ENCODE measurements at places on chromosomes 1 and 21. TPM values are rescaled to one million over a fixed set of nuclear protein-coding genes. Genes with fewer than 3 reads are reported as not detected.

DNA sequence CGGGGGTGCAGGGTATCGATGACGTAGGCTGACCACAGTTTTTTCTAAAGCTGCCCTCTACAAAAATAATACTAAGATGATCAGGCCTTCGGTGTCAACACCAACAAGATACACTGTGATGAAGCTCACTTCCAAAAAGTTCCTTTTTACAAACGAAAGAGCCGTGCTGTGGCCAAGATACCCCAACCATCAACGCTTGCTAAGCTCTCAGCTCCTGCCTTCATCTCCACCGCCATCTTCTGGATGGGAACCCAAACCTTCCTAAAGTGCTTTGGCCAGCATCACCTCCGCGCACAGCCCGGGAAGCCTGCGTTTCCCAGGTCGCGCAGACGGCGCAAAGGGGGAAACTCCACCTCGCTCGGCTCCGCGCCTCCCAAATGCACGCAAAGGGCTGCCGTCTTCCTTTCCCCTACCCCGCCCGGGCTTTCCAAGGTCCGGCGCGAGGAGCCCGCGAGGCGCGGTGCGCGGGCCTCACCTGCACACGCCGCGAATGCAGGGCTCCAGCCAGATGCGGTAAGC is 541 bp downstream of the USP48 start:
- DNase-seq = peak; percentile 53

DNA sequence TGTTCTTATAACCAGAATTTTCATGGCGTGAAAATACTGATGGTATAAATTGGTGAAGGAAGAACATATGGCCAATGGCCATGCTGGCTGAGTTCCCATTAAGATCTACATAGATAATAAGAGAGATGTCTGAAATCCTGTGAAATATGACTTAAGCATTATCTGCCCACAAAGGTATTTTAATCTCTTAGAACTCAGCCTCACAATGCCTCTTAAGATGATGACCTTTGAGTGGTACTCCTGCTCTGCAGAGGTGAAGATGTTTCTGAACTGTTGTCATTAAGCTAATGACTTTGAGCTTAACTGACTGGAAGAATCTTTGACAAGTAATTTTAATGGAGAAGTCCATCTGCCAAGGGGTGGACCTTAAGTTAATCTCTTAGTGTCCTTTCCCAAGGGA is 148.7 kb downstream of the ZNF326 start:
- DNase-seq = no peak

DNA sequence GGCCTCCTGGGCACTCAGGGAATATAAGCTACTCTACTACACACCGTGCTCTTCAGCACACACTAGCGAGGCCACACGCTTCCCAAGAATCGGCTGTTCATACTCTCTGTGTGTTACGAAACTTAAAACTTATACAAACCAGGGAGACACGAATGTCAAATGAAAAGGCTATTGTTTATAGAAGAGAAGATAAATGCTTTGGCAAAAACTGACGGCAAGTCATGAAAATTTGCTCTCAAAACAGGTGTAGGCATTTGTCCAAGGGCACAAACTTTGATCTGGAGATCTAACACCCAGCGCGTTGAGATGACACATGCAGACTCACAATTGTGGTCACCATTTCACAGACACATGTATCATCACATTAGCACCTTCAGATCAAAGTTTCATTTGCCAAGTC is 46.1 kb downstream of the USP48 start:
- DNase-seq = no peak

DNA sequence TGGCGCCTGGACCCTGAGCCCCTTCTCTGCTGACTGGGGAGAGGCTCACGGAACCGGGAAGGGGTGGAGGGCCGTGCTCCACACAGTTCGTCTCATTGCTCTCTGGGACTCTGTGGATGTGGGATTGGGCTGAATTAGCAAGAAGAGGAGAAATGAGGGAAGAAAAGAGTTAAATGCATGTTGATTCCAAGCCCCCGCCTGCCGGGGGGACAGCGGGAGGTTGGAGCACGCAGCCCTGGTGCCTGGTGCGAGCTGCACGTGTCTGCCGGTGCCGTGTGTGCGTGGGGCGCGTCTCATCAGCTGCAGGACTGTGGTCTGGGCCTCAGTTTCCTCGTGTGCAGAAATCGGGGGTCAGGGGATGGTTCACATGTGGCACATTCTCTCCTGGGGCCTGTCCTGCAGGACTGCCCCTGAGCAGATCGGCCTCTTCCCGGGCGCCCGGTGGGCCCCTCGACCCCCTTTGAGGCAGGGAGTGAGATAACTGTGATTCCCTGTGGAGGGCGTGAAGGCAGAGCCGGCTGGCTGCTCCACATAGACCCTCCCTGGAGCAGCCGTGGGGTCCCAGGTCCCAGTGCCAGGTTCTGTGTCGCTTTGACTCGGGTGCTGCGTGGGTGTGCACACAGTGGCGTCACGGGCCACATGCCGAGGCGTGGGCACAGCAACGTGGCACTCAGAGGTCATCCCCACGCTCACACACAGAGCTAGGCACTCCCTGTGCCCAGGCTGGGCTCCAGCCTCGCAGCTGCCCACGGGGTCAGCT is 11.4 kb downstream of the SAMD11 start:
- DNase-seq = no peak

DNA sequence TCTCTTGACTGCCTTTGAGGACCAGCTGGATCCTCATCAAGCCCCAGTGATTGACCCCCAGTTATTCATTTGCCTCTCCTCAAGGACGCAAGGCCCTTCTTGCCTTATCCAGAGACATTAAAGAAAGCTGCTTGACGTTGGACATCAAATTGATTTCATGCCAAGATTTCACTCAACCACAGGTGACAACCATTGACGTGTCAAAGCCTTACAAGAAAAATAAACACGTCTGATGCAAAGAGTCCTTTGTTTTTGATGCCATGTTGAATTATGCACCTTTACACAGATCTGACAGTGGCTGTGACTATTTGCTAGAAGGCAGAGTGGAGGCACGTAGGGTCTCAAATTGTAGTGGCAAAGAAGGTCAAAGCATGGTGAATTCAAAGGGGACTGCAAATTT is 666.2 kb upstream of the CAMK1G start:
- DNase-seq = no peak

GRCh38 chr21:33852485-33852884 is 63.1 kb downstream of the ATP5PO start:
- DNase-seq = no peak

GRCh38 chr1:219500327-219500897 is 112.5 kb downstream of the ZC3H11B start:
- DNase-seq = no peak

DNA sequence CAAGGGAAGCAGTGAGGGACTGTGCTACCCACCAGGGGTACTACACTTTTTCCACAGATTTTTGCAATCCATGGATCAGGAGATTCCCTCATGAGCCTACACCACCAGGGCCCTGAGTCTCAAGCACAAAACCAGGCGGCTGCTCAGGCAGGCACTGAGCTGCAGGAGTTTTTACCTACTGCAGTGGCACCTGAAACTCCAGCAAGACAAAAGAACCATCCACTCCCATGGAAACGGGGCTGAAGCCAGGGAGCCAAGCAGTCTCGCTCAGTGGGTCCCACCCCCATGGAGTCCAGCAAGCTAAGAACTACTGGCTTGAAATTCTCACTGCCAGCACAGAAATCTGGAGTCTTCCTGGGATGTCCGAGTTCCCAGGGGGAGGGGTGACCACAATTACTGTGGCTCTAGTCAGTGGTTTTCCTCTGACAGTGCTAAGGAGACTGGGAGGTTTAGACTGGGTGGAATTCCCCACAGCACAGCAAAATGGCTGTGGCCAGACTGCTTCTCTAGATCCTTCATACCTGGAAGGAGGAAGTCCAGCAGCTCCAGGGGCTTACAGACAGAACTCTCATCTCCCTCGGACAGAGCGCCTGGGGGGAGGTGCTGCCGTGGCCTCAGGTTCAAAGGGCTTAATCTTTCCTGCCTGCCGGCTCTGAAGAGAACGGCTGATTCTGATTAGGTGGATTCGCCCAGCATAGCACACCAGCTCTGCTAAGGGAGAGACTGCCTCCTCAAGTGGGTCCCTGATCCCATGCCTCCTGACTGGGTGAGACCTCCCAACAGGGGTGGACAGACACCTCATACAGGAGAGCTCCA is 437.8 kb downstream of the LTN1 start:
- DNase-seq = no peak

DNA sequence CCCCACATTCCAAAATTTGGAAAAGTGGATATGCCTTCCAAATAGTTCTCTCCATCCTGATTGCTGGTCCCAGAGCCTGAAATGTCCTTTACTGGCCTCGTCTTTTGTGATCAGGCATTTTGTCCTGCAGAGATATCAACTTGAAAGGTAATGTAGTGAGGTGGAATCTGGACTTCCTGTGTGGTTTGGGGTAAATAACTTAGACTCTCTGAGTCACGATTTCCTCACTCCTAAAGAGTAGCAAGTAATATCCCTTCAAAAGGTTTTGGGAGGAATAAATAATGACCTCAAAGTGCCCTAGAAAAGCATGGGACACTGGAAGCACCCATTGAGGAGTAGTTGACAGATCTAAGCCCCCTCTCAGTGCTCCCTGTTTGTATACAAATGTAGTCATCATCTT is 426.6 kb downstream of the OMA1 start:
- DNase-seq = no peak

GRCh38 chr1:220787069-220787619 is 431 bp downstream of the MTARC1 start:
- DNase-seq = no peak

GRCh38 chr1:119442756-119443155 is 27.8 kb downstream of the HSD3B2 start:
- DNase-seq = no peak

The BGLAP gene
- total RNA-seq = 4.3 TPM

- DNase-seq = no peak
Observed at GRCh38 chr1:115164484-115164883, 75.2 kb upstream of the TSPAN2 start.

- DNase-seq = no peak
Observed at GRCh38 chr1:201022820-201023516, 546 bp downstream of the KIF21B start.

The RPRD2 gene
- total RNA-seq = 26.0 TPM

GRCh38 chr1:229223498-229223897 is 47.4 kb upstream of the RAB4A start:
- no peak for DNase-seq

GRCh38 chr1:85629532-85629920 is 49.0 kb downstream of the CCN1 start:
- no peak for DNase-seq

The F13B gene
- not detected for total RNA-seq

The IFI44 gene
- 13.0 TPM for total RNA-seq

DNA sequence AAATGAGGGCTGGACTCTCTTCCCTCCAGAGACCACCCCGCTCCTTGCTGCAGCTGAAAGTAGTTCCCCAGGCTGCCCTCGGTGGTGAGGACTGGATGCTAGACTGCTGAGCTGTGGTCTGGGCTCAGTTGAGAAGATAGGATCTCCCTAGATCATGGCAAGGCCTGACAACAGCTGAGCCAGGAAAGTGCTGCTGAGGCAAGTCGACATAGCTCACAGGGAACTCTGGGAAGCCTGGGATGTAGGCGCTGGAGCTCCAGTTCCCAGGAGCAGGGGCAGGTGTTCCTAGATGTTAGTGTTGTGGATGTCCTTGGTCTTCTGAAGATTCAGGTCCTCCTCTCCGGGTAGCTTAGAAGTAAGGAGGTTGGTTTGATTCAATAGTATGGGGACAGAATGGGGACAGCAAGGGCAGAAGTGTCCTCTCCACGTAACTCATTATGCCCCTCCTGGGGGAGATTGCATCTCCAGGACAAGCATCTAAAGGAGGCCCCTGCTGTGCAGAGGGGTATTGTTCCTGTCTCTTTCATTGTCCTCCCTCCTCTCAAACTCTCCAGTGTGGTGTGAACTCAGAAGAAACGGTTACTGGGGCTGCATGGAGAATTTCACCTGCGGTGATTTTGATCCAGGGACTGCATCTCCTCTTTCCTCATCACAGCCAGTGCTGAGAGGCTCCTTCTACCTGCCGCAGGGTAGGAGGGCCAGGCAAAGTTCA is 3.7 kb downstream of the CYB561D1 start:
- no peak for DNase-seq

Data from activated naive CD4-positive, alpha-beta T cell treated with anti-CD3 and anti-CD28 coated beads, Interleukin-2, amount 50 U/mL, for 72 hours (primary cell).